CMK (cell line): ENCODE measurements at places on chromosomes 1 and 21.

DNA sequence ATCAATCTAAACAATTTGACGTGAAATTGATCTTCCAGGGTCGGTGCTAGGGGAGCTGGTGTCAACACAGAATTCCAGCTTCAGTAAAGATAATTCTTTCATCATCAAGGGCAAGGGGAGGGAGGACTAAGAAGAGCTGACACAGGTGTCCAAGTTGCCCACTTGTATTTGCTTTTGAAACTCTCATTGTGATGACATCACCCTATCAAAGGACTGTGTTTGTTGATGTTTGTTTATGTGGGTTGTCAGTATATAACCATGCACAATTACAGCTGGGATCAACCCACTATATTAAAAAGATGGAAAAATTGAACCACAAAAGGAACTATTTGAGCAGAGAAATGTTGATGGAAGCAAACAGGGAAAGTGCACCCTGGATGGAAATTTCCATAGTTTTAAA lies 48.8 kb downstream of the ZC3H11B start:
- no peak for DNase-seq

DNA sequence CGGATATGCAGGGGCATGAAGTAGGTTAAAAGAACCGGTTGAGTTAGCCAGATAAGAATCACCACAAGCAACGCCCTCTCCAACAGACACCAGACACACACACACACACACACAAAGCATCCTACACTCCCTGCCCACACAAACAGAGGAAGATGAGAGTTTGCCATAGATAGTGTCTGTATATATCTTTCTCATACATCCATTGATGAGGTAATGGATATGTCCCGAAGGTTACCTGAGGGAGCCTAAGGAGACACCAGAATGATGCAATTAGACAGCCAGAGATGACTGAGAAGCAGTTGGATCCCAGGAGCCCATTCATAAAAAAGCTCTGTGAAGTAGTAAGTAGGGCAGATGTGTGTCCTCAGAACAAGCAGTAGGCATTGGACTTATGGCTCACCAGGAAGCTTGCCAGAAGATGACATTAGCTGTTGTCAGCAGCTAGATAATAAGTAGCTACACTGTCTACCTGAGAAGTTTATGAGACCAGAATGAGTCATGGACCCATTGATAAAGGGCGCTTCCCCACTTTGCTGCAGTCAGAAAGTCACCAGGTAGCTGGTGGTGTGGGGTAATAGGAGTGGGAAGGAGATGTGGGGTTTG lies 247.0 kb downstream of the KCNT2 start:
- no peak for DNase-seq

GRCh38 chr1:20723537-20724363 lies 5.9 kb upstream of the KIF17 start:
- DNase-seq, result no peak

GRCh38 chr1:14697353-14697752 lies 98.9 kb downstream of the KAZN start:
- no peak for DNase-seq

DNA sequence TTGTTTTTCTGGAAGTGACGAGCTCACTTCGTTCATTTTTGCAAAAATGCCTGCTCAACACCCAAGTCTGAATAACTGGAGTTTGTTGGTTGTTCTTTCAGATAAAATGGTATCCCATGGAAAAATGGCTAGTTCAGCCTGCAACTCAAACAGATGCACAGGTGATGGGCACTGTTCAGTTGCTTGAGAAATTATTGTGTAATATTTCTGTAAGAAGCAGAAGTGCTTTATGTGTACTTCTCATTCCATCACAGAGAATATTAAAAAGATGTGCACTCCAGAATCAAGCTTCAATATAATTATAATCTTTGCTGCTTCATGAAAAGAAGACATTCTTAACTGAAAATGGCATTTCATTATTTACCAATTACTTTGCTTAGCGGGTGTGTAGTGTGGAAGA lies 9.1 kb downstream of the SYT2 start:
- no peak for DNase-seq

- DNase-seq, result no peak
Measured at GRCh38 chr21:34821717-34822116, 152.9 kb downstream of the CLIC6 start.

DNA sequence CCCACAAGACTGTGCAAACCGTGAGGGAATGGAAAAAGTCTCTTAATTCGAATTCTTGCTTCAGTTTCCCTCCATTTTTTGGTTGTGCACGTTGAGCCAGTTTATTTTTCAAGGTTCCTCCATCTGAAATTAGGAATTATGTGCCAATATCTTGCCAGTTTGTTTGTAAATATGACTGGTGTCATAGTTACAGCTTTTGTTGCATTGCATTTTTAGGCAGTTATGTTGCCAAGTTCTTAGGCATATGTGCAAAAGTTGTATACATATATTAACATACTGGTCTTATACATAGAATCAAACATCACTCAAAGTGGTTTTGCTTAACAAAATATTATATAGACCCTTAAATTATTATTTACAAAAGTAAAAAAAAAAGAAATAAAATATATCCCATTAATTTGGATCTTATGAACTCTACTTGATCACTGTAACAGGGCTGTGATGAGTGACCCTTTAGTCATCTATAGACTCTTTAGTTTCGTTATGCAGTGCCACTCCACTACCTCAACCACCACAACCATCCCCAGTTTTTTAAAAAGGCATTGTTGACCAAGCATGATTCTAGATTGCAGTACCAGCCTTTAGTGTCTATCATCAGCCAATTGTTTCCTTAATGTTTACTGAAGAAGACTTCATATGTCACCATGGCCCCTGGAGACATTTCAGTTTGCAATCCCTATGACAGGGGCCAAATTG lies 20.9 kb upstream of the DYNLT5 start:
- no peak for DNase-seq

- DNase-seq, result no peak
Measured at GRCh38 chr1:54110996-54111395, 41.8 kb downstream of the CDCP2 start.

GRCh38 chr1:25692560-25692959 lies 76.0 kb downstream of the MAN1C1 start:
- peak; percentile 43 for DNase-seq

GRCh38 chr1:205240118-205240517 lies 12.4 kb downstream of the TMCC2 start:
- no peak for DNase-seq

GRCh38 chr1:6350416-6351088 lies 43.0 kb downstream of the ACOT7 start:
- DNase-seq, result no peak

DNA sequence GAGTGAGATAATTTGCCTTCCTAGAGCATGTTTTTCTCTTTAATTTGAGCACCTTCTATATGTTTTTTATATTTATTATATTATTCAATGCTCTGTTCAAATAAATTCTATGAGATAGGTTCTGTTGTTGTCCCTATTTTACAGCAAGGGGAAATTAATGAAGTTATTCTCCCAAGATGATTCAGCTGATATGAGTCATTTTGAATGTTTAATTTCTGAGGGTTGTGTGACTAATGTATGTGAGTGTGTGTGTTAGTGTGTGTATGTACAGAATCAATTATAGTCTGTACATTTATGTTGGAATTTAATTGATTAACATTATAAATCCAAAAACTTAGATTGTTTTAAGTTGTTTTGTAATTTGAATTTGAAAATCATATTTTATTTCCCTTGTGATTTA lies 1536.7 kb upstream of the B3GALT2 start:
- DNase-seq, result no peak

DNA sequence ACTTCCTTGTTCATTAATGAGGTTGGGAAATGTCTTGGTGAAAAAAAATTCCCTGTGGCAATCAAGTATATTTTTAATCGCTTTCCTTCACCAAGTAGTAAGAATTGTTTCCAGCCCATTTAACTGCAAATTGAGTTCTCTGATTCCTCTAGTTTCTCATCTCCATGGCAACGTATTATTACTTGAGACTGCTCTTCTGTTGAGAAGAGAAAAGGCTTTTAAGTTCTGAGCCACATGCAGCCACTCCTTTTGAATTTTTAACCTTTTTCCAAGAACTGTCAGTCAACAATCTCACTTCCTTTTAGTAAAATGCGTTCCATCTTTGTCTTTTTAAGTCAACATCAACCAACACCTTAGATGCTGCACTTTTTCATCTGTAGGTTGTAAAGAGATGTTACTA lies 75.7 kb upstream of the KIAA1614 start:
- DNase-seq, result no peak

GRCh38 chr1:167587342-167587741 lies 33.8 kb upstream of the CREG1 start:
- DNase-seq, result no peak

DNA sequence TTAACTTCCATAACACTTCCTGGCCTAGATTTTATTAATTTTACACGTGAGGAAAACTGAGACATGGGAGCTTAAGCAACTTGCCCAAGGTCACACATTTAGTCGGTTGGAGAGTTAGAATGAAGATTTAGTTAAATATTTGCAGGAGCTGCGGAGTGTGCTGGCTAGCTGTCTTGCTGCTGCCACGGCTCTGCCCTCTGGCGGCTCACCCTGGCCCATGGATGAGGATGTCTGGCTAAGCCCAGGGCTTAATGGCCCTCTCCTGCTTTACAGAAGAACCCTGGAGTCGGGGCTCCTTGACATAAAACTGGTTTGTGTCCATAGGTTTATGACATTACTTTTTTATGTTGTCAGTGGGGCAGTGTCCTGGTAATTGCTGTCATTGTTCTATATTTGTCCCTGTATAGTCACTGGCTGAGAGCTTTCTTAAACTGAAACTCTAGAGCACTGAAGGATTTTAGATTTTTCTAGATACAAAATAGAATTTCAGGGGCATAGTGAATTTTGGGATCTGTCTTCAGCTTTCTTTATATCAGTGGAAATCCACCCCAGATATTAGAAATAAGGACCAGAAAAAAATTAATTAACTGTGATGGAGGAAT lies 88.9 kb upstream of the WLS start:
- no peak for DNase-seq

DNA sequence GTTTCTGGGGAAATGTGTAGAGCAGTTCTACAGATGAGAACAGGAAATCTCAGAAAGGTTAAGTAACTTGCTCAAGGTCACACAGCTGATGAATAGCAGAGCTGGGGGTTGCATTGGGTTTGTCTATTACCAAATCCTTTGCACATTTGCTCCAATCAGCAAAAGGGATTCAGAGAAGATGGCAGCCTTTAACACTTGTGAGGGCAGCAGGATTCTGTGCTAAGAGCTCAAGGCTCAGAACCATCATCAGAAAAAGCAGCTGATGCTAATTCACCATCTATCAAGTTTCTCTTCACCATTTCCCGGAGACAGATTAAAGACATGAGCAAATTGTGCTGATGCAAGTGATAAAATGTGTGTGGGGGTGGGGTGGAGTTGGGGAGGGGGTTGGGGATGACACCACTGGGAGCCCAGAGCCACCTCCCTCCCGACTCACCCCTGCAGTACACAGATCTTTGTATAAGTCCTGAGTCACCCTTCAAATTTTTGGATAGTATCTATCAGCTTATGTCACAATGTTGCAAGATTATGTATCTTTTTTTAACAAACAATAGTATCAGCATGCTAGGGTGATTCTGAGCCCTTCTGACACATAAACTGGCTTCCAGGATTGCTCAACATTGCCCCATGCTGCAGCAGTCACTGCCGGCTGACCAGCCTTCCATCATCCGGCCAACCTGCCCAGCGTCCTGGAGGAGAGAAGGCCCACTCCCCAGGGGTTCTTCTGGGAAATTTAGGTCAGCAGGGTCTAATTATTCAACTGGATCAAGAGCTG lies 2.8 kb upstream of the SPSB1 start:
- no peak for DNase-seq

DNA sequence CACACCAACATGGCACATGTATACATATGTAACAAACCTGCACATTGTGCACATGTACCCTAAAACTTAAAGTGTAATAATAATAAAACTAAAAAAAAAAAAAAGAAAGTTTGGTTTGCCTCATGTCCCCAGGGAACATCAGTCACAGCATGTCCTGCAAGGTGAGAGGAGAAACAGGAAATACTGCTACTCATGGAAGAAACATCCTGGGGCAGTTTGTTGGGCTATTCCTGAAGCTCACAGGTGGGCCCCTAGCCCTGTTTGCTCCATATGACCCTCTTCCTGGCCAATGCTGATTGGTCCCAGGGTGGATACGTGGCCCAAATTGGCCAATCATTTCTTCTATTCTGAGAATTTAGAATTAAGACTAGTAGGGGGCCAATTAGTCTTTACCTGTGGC lies 103.4 kb upstream of the ADAR start:
- DNase-seq, result no peak

- no peak for DNase-seq
Measured at GRCh38 chr21:34072145-34073031, 990 bp upstream of the MRPS6 start.

DNA sequence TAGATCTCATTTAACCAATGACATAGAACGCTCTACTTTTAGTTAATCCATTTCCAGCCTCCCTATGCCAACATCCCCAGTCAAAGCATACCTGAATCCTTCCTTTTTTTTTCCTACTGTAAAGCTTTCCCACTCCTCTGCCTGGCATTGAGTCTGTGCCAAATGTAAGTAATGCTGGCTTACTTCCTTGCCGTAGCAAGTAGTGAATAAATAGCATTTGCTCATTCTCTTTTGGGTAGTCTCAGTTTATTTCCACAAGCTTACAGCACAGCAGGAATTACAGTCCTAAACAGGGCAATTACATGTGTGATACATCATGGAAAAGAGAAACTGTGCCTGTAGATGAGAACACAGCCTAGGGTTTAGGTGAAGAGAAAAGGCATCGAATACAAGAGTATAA lies 352.6 kb upstream of the NEGR1 start:
- no peak for DNase-seq

DNA sequence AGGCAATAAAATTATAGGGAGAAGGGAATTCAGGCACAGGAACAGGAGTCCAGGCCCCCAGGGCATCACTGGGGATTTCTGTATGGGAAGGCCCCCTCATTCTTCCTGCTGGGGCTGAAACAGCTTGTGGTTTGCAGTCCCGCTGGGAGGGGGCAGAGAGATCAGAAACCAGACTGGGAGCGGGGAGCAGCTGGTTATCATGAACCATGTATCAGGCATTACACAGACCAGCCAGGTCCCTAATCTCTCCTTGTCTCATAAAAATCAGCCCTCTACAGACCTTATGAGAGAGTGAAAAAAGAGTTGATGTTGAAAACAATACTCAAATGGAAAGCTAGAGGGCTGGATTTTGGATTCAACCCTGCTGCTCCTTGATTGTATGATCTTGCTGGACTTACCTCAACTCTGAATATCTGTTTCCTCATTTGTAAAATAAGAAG lies 93.4 kb upstream of the F3 start:
- peak; percentile 45 for DNase-seq

DNA sequence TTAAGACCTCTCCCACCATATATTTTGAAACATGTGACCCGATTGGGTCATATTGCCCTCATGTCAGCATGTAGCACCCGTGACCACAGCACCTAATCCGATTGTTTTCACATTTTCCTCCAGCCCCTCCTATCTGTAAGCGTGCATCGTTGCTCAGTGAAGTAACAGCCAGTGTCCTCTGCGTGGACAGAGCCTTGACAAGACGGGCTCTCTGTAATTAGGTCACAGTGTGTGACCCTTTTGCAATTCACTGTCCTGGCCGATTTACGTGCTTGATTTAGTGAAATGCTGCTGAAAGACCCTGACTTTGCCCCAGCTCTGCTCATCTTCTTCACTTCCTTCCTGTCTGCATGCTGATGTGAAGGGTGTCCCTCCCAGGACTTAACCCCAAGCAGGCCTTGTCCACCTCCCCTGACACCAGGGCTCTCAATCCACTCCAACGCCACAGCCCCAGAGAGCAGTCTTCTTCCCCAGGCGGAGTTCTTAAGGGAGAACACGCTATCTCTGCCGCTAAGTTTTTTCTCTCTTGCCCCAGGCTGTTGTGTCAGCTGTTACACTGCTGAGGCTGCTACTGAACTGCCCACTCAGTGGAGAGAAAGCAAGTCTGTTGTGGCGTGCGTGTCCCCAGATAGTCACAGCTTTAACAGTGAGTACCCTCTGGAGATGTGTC lies 19.4 kb downstream of the URB2 start:
- DNase-seq, result no peak
